ENCODE measurements at places on chromosomes 3 and 15. TPM values are rescaled to one million over a fixed set of nuclear protein-coding genes. Genes with fewer than 3 reads are reported as not detected.

The PROS1 gene
- total RNA-seq, result 22.5 TPM

The ZNF80 gene
- total RNA-seq, result 0.04 TPM

The MINAR1 gene
- total RNA-seq, result 2.8 TPM

The MUC20 gene
- total RNA-seq, result 0.66 TPM

The MITF gene
- total RNA-seq, result 9.6 TPM

The TUSC7 gene
- not detected for total RNA-seq

The CFAP161 gene
- total RNA-seq, result 0.58 TPM

DNA sequence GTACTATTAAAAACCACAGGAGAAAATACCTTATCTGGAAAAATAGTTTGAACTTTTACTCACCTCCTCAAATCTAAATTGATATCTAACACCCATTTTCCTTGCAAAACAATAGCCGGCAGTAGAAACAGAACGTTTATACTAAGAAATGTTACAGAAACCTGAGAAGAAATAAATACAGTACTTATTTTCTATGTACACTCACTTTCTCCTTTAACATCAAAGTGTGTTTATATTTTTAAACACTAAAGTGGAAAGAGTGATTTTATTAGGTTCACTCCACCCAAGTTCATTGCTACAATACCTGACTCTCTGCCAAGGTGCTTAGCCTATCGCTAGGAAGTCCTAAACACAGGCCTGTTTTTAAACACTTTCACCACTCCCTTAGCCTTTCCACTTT is 87.8 kb upstream of the TJP1 start:
- no peaks in the 10 kb centered on the region for H3K4me1 ChIP-seq
- no peak overlapping the region for H3K4me3 ChIP-seq
- peak; percentile 18 for DNase-seq

DNA sequence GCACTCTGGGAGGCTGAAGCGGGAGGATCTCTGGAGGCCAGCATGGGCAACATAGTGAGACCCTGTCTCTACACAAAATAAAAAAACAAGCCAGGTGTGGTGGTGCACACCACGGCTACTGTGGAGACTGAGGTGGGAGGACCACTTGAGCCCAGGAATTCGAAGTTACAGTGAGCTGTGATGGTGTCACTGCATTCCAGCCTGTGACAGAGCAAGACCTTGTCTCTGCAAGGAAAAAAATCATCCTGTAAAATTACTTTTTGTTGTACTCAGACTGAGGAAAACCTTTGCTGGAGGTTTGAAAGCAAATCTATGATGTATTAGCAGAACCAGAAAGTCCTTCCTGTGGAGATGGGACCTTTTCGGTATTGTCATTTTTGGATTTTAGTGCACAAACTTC is 63.3 kb downstream of the ATP1B3 start:
- peaks cover 7% of the 10 kb centered on the region for H3K4me1 ChIP-seq
- no peaks in the 10 kb centered on the region for H3K27me3 ChIP-seq
- H3K36me3 ChIP-seq, result no peaks in the 10 kb centered on the region
- no peak overlapping the region for H3K4me3 ChIP-seq
- no peak for DNase-seq
- H3K27ac ChIP-seq, result no peak overlapping the region

GRCh38 chr3:33749546-33750210 is 31.6 kb upstream of the CLASP2 start:
- no peaks in the 10 kb centered on the region for H3K36me3 ChIP-seq
- H3K27me3 ChIP-seq, result no peaks in the 10 kb centered on the region
- DNase-seq, result peak; percentile 5
- H3K4me1 ChIP-seq, result no peaks in the 10 kb centered on the region
- no peak overlapping the region for H3K27ac ChIP-seq

- no peaks in the 10 kb centered on the region for H3K36me3 ChIP-seq
- no peak overlapping the region for H3K27ac ChIP-seq
- peaks cover 16% of the 10 kb centered on the region for H3K4me1 ChIP-seq
- DNase-seq, result no peak
Measured at GRCh38 chr15:83449250-83449671, 2.1 kb downstream of the SH3GL3 start.

GRCh38 chr3:48776854-48777253 is 59.8 kb upstream of the IP6K2 start:
- no peaks in the 10 kb centered on the region for H3K27me3 ChIP-seq
- no peak overlapping the region for H3K27ac ChIP-seq
- peaks cover 13% of the 10 kb centered on the region for H3K36me3 ChIP-seq
- no peaks in the 10 kb centered on the region for H3K4me1 ChIP-seq
- DNase-seq, result no peak
- no peak overlapping the region for H3K4me3 ChIP-seq

- no peaks in the 10 kb centered on the region for H3K4me1 ChIP-seq
- DNase-seq, result no peak
- H3K27ac ChIP-seq, result no peak overlapping the region
Measured at GRCh38 chr3:31343075-31343474, 189.7 kb upstream of the STT3B start.

DNA sequence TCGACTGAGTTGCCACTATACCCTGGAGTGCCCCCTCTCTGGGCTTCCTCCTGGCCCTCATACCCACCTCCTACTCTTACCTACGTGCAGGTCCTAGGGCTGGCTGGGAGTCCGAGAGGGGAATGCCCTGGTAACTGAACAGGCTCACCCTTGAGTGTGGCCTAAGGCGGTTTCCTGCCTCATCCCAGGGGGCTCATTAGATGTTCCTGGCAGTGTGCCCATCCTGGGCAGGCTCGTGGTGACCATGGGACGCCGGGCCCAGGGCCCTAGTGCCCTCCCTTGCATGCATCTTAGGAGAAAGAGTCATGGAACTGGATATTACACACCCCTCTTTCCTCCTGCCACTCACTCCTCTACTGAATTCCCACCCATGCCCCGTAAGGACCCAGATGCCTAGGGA is 2.8 kb downstream of the SEMA4B start:
- no peak overlapping the region for H3K4me3 ChIP-seq
- H3K36me3 ChIP-seq, result no peaks in the 10 kb centered on the region
- H3K4me1 ChIP-seq, result peaks cover 24% of the 10 kb centered on the region

DNA sequence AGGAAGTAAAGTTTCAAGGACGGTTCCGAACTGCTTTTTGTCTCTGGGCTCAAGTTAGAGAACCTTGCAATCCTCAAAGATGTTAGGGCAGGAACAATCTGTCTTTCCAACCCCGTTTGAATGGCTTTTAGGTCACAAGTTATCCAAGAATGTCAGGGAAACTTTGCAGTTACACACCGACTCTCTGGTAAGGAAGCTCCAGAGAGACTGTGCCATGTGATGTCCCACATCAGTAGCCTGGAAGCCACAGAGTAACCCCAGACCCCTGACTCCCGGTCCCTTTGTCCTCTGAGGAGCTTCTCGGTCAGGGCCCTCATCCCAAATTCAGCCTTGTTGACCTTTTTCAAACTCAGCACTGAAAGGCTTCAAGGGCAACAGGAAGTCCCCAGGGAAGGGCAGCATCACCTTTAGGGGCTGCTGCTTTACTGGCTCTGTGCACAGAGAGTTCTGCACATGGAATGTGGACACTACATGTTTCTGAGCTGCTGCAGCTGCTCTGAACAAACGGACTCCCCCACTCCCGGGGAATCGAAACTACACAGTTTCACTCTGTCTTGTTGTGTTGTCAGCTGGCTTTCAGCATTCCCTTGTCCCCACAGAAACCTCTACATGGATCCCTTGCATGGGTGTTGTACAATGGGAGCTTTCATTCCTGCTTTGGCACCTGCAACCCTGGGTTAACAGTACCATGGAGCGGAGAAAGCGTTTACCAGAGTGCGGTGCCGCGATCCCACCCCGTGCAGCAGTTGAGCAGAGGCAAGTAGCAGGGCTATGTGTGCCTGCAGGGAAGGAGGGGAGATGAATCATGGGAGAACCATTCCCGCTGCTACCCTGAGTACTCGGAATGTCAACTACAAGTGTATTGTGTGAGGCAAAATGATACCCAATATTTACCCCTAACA is 408.2 kb upstream of the THBS1 start:
- peaks cover 19% of the 10 kb centered on the region for H3K4me1 ChIP-seq
- peak overlapping the region; percentile 74 for H3K27ac ChIP-seq
- DNase-seq, result peak; percentile 82
- H3K4me3 ChIP-seq, result no peak overlapping the region
- no peaks in the 10 kb centered on the region for H3K36me3 ChIP-seq
- H3K27me3 ChIP-seq, result no peaks in the 10 kb centered on the region

DNA sequence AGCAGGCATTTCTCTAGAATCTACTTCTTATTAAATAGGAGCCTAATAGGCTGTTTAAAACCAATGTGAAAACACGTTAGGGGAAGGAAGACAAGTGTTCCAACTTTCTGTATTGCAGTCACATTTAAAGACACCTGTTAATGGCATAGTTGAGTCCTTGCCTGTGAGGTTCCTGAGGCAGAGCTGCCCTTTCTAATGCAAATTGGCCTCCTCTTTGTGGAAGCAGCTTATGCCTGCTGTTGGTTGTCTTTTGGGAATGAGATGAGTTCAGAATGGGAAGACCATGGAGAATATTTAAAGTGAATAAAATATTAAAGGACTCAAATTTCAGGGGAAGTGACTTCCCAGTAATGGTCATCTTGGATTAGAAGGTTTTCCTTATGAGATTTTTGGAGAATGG is 51.2 kb downstream of the NEK11 start:
- peak overlapping the region; percentile 37 for H3K27ac ChIP-seq
- no peaks in the 10 kb centered on the region for H3K27me3 ChIP-seq
- peaks cover 6% of the 10 kb centered on the region for H3K4me1 ChIP-seq
- no peak overlapping the region for H3K4me3 ChIP-seq
- H3K36me3 ChIP-seq, result peaks cover 2% of the 10 kb centered on the region

- DNase-seq, result peak; percentile 40
- H3K27ac ChIP-seq, result peak overlapping the region; percentile 40
- no peaks in the 10 kb centered on the region for H3K27me3 ChIP-seq
- H3K36me3 ChIP-seq, result no peaks in the 10 kb centered on the region
Measured at GRCh38 chr3:5051772-5052171, 70.3 kb upstream of the ARL8B start.

- no peak overlapping the region for H3K4me3 ChIP-seq
- peaks cover 57% of the 10 kb centered on the region for H3K36me3 ChIP-seq
- H3K27ac ChIP-seq, result no peak overlapping the region
- DNase-seq, result no peak
Measured at GRCh38 chr3:15052335-15053242, 12.5 kb downstream of the MRPS25 start.

GRCh38 chr15:34223904-34224596 is 766 bp upstream of the EMC4 start:
- peak; percentile 17 for DNase-seq
- peak overlapping the region; percentile 95 for H3K27ac ChIP-seq
- H3K4me1 ChIP-seq, result peaks cover 12% of the 10 kb centered on the region
- no peaks in the 10 kb centered on the region for H3K27me3 ChIP-seq
- H3K4me3 ChIP-seq, result peak overlapping the region; percentile 93
